ENCODE measurements at places on chromosomes 6 and 20. TPM values are rescaled to one million over a fixed set of nuclear protein-coding genes. Genes with fewer than 3 reads are reported as not detected.

PSMB9 gene
- total RNA-seq = 18.9 TPM

OPRM1 gene
- not detected for total RNA-seq

TGIF2 gene
- 3.6 TPM for total RNA-seq

NXT1 gene
- 64.5 TPM for total RNA-seq

UBD gene
- 0.44 TPM for total RNA-seq

BPIFB1 gene
- 0.08 TPM for total RNA-seq

BMP2 gene
- total RNA-seq = 0.38 TPM

EYS gene
- total RNA-seq = 0.07 TPM

PRSS16 gene
- total RNA-seq = 2.5 TPM

PIGU gene
- 22.6 TPM for total RNA-seq

CPNE5 gene
- total RNA-seq = not detected

BMP5 gene
- not detected for total RNA-seq

SEL1L2 gene
- total RNA-seq = not detected

PDE10A gene
- total RNA-seq = 25.5 TPM

MROH8 gene
- 1.7 TPM for total RNA-seq

PACRG gene
- total RNA-seq = not detected

DTNBP1 gene
- total RNA-seq = 13.9 TPM

SLC32A1 gene
- not detected for total RNA-seq

IBTK gene
- 35.0 TPM for total RNA-seq

WFDC2 gene
- total RNA-seq = not detected

HLA-G gene
- not detected for total RNA-seq

FAM83D gene
- 80.7 TPM for total RNA-seq

ANKEF1 gene
- 6.9 TPM for total RNA-seq

CFAP206 gene
- 0.73 TPM for total RNA-seq

CDH4 gene
- total RNA-seq = 7.7 TPM

RIMS1 gene
- not detected for total RNA-seq

RAET1G gene
- total RNA-seq = 9.8 TPM

ESR1 gene
- total RNA-seq = 0.02 TPM

RHAG gene
- total RNA-seq = 0.09 TPM
